ENCODE measurements at places on chromosomes 16 and 17.

DNA sequence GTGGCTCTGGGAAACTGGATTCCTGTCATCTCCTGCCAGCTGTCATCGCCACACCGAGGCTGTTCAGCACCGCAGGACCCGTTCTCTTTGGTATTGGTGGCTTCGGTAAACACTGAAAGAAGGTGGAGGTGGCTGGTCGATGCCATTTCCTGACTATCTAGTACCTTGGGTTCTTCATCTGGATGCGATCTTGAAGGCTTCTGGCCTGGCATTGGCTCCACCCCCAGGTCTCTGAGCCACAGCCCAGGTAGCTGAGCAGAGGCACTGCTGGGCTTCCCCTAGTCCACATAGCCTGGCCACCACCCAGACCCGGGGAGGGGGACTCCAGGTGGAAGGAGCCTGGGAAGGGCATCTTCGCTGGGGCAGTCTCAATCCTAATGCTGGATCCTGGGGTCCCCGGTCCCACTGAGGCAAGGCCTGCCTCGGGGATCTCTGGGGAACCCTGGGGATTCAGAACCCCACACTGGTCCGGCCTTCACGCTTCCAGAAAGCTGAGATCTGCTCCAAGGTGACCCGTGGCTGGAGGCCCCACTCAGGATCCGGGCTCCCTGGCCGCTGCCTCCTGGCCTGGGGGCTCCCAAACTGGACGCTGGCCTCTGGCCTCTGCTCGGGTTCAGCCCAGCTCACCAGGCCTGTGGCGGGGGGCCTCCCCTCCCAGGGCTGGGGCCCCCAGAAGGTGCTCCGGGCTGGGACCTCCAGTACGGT lies 1.8 kb downstream of the C16orf54 start:
- DNase-seq, result no peak

DNA sequence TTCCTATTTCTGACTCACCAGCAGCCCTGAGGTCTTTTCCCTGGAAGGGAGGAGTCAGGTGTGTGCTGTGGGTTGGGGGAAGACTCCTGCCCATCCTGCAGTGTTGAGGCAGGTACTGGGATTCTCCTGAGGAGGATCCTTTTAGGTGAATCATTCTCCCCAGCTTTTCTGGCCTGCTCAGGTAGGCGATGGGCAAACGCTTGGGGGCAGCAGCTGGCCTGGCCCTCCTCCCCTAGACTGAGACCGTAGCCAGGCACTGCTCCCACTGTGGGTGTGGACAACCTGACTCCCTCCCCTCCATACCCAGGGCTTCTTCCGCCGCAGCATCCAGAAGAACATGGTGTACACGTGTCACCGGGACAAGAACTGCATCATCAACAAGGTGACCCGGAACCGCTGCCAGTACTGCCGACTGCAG lies 15.1 kb downstream of the GJD3 start:
- DNase-seq, result no peak

DNA sequence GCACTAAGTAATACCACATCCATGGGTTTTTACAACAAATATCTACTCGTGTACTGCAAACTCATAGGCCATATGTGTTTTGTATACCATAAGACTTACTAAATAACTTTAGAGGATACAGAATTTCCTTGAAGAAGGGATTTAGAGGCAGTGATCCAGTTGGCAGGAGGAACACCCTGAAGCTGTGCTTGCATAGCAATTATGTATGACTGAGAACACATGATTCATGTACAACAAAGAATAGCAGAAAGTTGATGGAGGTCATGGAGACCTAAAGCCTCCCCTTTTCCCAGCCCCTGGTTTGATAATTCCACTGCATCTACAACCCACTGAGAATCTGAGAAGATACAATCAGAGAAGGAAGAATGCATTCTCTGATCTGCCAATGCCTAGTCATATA lies 83.8 kb upstream of the PMFBP1 start:
- DNase-seq, result no peak

GRCh38 chr17:73914536-73915274 lies 270.5 kb upstream of the SDK2 start:
- no peak for DNase-seq

GRCh38 chr16:84687715-84688114 lies 12.1 kb upstream of the USP10 start:
- DNase-seq, result peak; percentile 91

GRCh38 chr16:81937305-81938038 lies 73.8 kb downstream of the SDR42E1 start:
- DNase-seq, result no peak

DNA sequence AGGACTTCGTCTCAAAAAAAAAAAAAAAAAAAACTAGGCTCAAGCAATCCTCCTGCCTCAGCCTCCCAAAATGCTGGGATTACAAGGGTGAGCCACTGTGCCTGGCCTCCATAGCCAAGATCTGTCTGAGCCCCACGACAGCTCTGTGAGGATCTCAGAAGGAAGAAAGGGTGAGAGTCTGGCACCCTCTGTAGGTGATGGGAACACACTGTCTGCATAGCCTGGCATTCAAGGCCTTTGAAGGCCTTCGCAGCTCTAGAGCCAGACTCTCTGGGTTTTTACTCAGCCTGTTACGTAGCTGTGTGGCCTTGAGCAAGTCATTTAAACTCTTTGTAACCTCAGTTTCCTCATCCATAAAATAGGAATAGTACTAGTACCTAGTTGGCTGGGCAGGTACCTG lies 6.3 kb upstream of the XPO6 start:
- peak; percentile 77 for DNase-seq

- no peak for DNase-seq
Measured at GRCh38 chr17:46742565-46743270, 75.8 kb downstream of the WNT3 start.

- DNase-seq, result no peak
Measured at GRCh38 chr16:50310308-50311133, 44.2 kb downstream of the ADCY7 start.

GRCh38 chr16:88338111-88338510 lies 44.6 kb upstream of the ZNF469 start:
- no peak for DNase-seq

GRCh38 chr17:82734987-82735866 lies at the start of gene FN3K:
TSS of gene FN3K (plus strand) at chr17:82735615. CDS start at chr17:82735637, 22 bp downstream.
- DNase-seq, result no peak

DNA sequence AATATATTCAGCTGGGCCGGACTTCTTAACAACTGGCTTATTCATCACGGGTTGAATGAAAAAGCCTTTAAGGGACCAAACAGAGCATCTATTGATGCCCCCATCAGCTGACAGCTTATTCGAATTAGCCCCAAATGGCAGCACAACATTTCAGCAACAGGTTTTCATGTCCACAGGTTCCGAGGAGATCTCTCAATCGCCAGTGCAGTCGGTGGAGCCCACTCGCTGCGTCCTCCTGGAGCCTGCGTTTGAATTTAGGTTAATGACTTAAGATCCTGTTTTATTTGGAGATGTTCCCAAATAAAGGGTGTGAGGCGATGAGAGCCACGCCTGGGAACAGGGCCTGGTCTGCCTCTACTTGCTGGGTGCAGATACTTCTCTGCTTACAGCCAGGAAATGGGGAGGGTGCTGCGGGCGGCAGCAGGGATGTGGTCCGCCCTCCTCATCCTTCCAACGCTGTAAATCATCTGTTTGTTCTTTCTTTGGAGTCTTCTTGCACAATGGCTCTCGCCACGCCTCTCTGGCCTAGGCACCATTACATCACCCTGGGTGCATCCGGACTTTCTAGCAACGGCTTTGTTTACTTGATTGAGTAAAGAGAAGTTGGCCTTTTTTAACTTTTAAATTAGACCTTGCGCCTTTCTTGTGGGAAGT lies 22.6 kb downstream of the NDE1 start:
- DNase-seq, result no peak

DNA sequence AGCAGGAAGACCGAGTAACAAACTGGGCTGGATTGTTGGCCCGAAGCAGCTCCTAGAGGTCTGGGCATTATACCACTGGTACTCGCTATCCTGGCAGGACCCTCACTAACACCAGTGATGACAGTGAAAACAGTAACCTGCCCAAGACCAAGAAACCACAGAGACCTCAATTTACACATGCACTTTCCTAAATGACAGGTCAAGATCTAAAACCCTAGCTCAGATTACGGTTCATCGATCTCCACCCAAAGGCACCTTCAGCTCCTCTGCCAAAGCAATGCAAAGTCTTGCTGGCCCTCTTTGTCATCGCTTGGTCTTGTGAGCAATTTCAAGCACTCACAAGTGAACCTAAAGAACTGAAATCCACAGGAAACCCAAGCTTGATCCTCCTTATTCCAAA lies 1.5 kb downstream of the PIP4K2B start:
- DNase-seq, result peak; percentile 21

DNA sequence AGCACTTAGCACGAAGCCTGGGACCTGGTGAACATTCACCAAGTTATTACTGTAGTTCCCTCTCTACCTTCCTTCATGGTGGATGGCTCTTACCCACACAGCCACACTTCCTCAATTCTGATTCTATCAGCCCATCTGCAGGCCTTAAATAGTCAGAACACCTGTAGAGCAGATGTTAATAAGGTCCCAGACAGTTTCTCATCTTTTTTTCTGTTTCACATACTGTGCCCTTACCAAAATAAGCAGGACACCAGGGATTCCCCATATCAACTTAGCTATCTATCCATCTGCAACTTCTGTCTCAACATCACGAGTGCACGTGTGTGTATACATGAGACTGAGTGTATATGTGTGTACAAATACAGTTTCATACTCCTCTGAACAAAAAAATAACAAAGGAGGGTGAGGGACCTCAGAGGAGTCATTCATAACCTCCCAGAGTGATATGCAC lies 2.8 kb downstream of the RECQL5 start:
- DNase-seq, result peak; percentile 90

DNA sequence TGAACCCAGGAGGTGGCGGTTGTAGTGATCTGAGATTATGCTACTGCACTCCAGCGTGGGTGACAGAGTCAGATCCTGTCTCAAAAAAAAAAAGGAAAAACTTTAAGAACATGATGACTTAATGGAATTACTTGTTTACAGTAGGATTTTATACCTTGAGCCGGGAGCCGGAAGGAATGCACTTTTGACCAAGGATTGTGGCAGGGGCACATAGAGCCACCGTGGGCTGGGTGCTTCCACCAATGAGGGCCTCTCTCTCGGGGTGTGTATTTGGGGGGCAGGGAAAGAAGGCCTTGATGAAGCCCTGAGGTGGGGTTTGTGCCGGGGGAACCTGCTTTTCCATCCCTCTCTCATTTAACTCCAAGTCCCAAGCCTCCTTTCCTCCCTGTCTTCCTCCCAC lies 6.7 kb upstream of the NAGPA start:
- DNase-seq, result no peak

DNA sequence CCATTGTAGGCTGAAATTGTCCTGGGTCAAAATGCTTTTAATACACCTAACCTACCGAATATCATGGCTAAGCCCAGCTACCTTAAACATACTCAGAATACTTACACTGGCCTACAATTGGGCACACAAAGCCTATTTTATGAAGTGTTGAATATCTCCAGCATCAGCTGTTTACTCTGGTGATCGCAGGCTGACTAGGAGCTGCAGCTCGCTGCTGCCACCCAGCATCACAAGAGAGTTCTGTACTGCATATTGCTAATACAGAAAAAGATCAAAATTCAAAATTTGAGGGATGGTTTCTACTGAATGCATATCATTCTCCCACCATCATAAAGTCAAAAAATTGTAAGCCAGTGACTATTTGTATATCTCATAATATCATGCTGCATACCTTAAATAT lies 55.3 kb downstream of the ULK2 start:
- no peak for DNase-seq

DNA sequence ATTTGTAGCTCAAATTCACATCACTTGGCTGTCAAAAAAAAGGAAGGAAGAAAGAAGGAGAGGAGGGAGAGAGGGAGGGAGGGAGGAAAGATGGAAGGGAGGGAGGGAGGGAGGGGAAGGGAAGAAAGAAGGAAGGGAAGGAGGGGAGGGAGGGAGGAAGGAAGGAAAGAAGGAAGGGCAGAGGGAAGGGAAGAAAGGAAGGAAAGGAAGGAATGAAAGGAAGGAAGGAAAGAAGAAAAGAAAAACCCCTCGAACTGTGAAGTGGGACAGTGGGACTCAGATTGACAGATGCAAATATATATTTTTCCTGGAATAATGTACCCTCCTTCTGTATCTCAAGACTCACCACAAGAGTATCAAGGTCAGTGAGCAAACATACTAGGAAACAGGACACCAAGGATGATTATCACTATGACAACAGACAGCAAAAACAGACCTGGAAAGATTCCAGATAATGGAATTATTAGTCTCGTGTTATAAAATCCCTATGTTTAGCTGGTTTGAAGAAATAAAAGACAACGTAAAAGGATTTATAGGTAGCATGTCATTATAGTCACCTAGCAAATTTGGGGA lies 24.2 kb upstream of the ABCA3 start:
- DNase-seq, result no peak

DNA sequence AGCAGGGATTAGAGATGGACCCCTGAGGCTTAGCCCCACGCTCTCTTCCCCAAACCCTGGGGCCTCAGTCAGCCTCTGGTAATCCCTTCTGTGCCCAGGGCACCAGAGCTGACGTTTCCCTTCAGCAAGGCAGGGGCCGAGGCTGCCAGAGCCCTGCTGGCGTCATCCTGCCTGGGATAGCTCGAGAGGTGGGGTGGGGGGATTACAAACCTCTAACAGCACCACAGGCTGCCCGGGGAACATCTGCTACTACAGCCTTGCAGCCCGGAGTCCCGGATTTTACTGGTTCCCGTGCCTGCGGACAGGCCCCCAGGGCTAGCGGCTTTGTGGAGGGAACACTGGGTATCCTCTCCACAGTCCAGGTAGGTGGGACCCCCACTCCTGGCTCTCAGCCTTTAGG lies at the start of gene AANAT:
TSS of gene AANAT (plus strand) at position 238 of the 400 bp plus-strand sequence. CDS start 1,144 bp downstream, outside the sequence.
- DNase-seq, result no peak

GRCh38 chr16:78927766-78928165 lies 672.8 kb downstream of the MAF start:
- no peak for DNase-seq

DNA sequence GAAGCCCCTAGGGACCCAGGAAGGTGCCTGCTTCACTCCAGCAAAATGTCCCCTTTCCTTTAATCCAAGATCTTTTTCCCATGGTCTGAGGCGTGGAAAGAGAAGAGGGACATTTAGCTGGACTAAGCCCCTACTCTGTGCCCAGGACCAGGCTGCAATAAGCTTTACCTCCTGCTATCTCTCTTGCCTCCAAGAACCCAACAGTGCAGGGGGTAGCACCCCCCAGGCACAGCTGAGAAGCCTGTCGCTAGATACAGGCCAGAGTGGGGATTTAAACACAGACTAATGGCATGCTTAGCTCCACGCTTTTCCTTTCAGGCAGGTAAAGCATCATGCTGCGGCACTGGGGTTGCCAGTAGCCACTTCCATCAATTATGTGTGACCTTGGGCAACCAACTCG lies 24.5 kb upstream of the CCL1 start:
- no peak for DNase-seq

DNA sequence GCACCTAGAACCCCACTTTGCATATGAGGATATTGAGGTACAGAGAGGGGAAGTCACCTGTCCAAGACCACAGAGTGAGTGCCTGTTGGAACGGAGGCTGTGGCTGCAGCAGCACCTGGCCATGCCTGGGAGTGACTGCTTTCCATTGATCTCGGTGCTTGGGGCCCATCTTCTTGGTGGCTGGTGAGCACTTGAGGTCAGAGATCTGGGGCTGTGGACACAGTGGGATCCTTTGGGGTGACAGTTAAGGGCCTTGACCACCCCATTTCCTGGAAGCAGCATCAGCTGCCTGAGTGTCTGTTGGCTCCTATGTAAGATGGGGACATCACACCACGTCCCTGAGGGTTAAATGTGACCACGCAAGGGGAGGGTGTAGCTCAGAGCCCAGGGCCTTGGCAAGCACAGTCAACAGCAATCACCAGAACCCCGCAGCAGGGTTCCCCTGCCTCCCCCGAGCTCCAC lies 111.7 kb downstream of the IRF8 start:
- peak; percentile 50 for DNase-seq
